MV-4-11 (cell line): ENCODE measurements at places on chromosomes 1 and 21.

GRCh38 chr1:154546264-154547063, 12.0 kb downstream of the UBE2Q1 start:
- peak; percentile 29 for DNase-seq

GRCh38 chr1:73859227-73859626, 338.7 kb downstream of the LRRIQ3 start:
- no peak for DNase-seq

DNA sequence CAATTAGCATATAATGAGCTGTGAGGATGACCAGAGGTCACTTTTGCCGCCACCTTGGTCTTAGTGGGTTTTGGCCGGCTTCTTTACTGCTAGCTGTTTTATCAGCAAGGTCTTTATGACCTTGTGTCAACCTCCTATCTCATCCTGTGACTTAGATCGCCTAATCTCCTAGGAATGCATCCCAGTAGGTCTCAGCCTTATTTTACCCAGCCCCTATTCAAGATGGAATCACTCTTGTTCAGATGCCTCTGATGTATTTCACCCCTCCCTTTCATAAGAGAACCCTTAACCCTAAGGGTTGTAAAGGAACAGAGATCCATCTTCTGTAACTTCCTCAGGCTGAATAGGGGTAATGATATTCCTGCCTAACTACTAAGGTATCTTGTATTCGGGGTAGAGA, 58.9 kb upstream of the PALMD start:
- DNase-seq: no peak

DNA sequence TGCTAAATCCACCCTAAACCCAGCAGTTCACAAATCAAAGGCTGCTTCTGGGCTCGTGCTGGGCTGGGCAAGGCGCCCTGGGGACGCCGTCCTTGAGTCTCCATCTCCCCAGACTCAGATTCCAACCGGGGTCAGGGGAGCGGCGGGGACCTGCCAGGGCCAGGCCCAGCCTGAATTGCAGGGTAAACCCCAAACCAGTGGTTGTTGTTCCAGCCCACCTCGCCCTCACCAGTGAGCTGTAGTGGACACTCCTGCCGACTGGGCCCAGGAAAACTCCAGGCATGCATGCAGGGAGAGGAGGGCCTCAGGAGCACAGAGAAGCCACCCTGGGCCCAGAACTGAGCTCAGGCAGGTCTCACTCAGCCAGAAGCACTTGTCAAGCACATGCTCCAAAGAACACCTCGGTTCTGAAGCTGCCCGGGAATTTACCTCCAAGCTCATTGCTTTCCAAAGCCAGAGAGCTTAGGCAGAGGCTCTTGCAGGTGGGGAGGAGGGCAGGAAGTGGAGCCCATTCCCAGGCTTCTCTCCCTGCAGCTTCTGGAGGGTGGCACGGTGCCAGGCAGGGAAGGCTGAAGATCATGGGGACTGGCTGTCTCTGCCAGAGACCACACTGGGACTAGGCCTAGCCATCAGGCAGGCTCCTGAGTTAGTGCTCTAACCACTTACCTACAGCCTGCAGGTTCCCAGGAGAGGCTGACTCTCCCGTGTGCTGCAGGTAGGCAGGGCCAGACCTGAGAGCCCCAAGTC, 437.0 kb downstream of the MATN1 start:
- DNase-seq: no peak

DNA sequence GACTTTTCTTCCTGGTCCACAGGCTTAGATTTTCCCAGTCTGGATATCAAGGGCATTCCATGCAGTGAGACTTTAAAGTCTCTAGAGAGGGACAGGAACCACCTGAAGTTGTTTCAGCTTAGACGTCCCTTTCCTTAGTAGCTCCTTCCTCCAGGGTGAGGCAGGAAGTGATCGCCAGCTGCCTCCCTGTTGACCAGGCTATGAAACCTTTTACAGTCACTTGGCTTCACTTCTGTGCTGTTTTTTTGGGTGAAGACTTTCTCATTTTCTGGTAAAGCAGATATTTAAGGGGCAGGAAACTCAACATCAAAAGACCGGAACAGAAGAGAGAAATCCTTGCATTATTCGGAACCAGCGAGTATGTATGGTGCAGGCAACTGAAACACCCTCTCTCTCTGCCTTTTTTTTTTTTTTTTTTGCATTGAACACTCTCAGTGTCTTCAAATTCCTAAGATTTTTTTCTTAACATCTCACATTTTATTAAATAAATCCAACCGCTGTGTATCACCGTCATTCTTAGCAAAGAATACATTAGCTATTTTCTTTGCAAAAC, 234.6 kb upstream of the IRF2BP2 start:
- peak; percentile 51 for DNase-seq

- DNase-seq: peak; percentile 71
Observed at GRCh38 chr1:43975249-43975961, 645 bp downstream of the ATP6V0B start.

DNA sequence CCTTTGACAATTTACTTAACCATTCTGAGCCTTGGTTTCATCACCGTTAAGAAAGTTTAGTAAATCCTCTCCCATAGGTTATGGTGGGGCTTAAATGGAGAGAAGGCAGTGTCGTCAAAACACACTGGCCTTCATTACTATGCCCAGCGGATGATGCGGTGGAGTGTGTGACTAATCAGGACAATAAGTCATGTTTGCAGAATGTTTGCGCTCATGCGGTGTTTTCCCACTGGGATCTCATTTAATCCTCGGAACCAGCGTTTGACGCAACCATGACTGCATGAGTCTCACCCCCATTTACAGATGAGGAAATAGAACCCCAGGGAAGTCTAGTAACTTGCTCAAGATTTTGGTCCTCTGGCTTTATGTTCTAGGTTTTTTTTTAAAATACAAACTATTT, 17.5 kb downstream of the SLC26A9 start:
- peak; percentile 69 for DNase-seq

- no peak for DNase-seq
Observed at GRCh38 chr1:214550857-214551435, 456 bp downstream of the PTPN14 start.

DNA sequence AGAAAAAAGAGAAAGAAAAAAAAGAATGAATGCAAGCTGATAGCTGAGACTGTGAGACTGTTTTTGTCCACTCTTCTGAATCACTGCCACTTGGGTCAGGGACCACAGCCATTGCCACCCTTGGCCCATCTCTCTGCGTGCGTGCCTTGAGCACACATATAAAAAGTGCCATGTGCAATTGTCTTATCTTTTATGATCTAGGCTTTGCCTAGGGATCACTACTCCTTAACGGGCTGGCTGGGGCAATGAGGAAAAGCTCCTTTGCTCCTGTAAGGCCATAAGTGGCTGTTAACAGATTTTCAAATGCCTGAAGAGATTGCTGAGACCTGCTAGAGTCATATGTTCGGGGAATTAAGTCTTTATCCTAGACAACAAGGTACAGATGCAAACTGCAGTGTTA, 8.2 kb downstream of the SPATA46 start:
- DNase-seq: no peak

DNA sequence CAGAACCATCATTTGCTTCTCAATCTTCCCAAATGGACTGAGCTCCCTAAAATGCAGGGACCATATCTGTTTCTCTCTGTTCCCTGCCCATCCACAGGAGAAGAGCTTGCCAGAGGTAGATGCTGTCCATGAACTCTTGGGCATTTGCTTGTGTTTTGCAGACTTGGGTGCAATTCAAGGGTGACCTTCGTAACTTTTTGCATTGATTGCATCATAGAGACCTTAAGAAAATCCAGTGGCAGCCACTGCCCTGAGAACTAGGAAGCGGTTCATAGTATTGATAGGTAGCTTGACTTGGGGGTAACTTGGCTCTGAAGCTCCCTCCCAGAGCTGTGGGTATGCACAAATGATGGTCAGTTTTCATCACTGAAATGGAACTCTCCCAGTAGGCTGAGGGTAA, 34.3 kb upstream of the EDEM3 start:
- peak; percentile 70 for DNase-seq
